Hair follicle dermal papilla cell (primary cell): ENCODE measurements at places on chromosomes 6 and 20. TPM values are rescaled to one million over a fixed set of nuclear protein-coding genes. Genes with fewer than 3 reads are reported as not detected.

Gene TRAPPC3L
- total RNA-seq = 0.49 TPM in 1 of 2 replicates, not detected in the other

Gene RBM38
- total RNA-seq = 7.2 and 7.3 TPM in 2 replicates

Gene MYT1
- total RNA-seq = not detected in 2 replicates

Gene GPRC6A
- total RNA-seq = not detected in 2 replicates

Gene ECT2L
- not detected in 2 replicates for total RNA-seq

Gene FAM110A
- 2.6 and 2.8 TPM in 2 replicates for total RNA-seq

Gene MLN
- not detected in 2 replicates for total RNA-seq

Gene BHLHE23
- total RNA-seq = not detected in 2 replicates

Gene FAM83C
- under 0.01 TPM in 1 of 2 replicates, not detected in the other for total RNA-seq

Gene FHL5
- total RNA-seq = not detected in 2 replicates

Gene RCAN2
- 22.7 and 37.2 TPM in 2 replicates for total RNA-seq
